ENCODE measurements at places on chromosomes 5 and 9. TPM values are rescaled to one million over a fixed set of nuclear protein-coding genes. Genes with fewer than 3 reads are reported as not detected.
A peak's percentile ranks its signal among the peaks of the same experiment; 100 is the strongest.

- DNase-seq, result peak; percentile 50
- no peaks in the 10 kb centered on the region for H3K36me3 ChIP-seq
- no peak overlapping the region for H3K4me3 ChIP-seq
- H3K4me1 ChIP-seq, result peaks cover 15% of the 10 kb centered on the region
These were observed 329.2 kb downstream of the EBF1 start for GRCh38 chr5:158770506-158770905.

SURF4 gene
- total RNA-seq, result 198 TPM

GRCh38 chr5:136309932-136310598 lies 55.3 kb downstream of the TRPC7 start:
- no peak for DNase-seq
- H3K36me3 ChIP-seq, result no peaks in the 10 kb centered on the region
- no peaks in the 10 kb centered on the region for H3K4me1 ChIP-seq

DNA sequence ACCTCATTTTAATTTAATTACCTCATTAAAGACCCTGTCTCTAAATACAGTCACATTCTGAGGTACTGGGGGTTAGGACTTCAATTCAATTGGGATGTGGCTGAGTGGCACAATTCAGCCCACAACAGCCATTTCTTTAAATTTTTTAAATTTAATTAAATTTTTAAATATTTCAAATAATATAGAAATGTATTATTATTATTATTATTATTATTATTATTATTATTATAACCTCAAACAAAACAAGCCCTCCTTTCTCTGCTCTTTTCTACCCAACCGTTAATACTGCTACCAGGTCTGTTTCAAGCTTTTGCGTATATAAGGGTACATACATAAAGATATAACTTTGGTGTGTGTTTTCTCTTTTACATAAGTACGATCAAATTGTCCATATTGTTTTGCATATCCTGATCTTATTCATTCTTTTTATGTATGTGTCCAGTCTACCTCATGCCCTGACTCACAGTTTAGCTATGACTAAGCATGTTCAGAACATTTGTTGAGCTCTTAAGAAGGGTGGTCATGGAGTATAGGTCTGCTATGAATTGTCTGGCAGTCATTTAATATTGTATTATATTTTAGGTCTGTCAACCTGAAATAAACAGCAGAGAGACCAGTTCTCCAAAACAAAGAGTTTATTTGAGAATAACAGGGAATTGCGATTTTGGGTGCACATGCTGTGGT lies 16.1 kb upstream of the RAB14 start:
- H3K27ac ChIP-seq, result no peak overlapping the region
- no peaks in the 10 kb centered on the region for H3K27me3 ChIP-seq
- peaks cover 9% of the 10 kb centered on the region for H3K4me1 ChIP-seq
- no peak for DNase-seq
- no peaks in the 10 kb centered on the region for H3K36me3 ChIP-seq
- H3K4me3 ChIP-seq, result no peak overlapping the region

DNA sequence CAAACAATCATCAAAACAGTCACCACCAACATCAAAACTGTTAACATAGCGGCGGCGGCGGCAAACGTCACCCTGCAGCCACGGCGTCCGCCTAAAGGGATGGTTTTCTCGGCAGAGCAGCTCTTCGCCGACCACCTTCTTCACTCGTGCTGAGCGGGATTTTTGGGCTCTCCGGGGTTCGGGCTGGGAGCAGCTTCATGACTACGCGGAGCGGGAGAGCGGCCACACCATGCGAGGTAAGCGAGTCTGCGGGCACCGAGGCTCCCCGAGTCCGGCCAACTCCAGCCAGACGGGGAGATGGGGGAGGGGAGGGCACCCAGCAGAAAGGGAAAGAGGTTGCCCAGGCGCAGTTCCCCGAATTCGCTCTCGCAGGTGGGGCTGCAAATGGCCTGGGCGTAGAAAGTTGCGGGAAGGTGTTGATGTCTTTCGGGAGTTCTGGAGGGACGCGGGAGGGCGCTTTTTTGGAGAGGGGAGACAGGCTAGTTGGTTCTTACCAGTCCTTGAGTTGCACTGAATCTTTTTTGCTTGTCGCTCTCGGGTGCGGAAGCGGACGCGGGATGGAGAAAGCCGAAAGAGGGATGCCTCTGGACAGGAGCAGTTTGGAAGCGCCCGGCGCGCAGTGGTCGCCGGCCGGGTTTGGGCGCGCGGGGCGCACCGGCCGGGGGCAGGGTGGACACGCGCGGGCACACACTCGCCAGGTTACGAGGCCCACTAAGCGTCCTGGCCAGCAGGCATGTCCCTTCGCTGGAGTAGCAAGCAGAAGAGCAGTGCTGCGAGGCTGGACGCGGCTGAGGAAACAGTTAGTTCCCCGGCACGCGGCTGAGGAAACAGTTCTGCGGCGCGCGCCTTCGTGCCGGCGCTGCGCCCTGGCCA lies 849 bp downstream of the RORB start:
- no peaks in the 10 kb centered on the region for H3K36me3 ChIP-seq
- DNase-seq, result no peak
- no peak overlapping the region for H3K27ac ChIP-seq

SLC1A3 gene
- total RNA-seq, result 9.6 TPM

DNA sequence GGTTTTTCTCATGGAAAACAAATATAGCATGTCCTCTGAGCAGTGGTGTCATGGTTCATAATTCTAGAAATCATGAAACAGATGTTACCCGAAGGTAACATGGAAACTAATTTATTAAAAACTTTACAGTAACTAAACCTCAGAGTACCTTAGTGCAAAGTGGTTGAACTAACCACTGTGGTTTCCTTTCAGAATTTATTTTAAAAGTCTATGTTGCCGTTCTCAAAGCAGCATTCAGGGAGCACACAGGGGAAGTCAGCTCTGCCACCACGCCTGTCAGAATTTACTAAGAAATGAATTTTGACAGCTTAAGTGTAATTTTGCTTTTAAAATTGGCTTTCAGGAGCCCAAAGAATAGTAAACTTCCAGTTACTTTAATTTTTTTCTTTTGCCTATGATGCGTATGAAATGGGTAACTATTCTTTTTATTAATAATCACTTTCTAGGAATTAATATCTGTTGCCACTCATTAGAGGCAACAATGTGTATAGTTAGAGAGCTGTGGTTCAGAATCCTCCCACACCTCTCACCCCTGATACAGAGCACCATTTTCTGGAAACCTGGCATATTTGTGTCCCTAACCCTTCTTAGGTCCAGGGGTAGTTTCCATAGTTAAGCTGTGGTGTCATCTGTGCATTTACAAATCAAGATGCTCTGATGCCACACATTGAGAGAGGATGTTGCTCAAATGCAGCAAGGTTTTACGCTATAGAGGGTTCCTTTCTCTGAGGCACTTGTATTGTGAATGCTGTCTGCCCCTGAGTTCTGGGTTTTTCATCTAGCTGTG lies 202.6 kb downstream of the ZSWIM6 start:
- H3K27me3 ChIP-seq, result no peaks in the 10 kb centered on the region
- peaks cover 11% of the 10 kb centered on the region for H3K4me1 ChIP-seq
- DNase-seq, result no peak
- no peak overlapping the region for H3K27ac ChIP-seq
- H3K4me3 ChIP-seq, result no peak overlapping the region

TERT gene
- total RNA-seq, result not detected

GRCh38 chr9:105055917-105056316 lies 128.0 kb upstream of the ABCA1 start:
- no peak overlapping the region for H3K4me3 ChIP-seq
- DNase-seq, result no peak
- no peaks in the 10 kb centered on the region for H3K36me3 ChIP-seq
- H3K27me3 ChIP-seq, result no peaks in the 10 kb centered on the region
- H3K27ac ChIP-seq, result no peak overlapping the region

GRCh38 chr9:35732800-35733541 lies 505 bp downstream of the CREB3 start:
- DNase-seq, result peak; percentile 66
- no peak overlapping the region for H3K4me3 ChIP-seq
- H3K36me3 ChIP-seq, result peaks cover 44% of the 10 kb centered on the region
- H3K4me1 ChIP-seq, result peaks cover 13% of the 10 kb centered on the region
- no peaks in the 10 kb centered on the region for H3K27me3 ChIP-seq
- no peak overlapping the region for H3K27ac ChIP-seq

CNTNAP3B gene
- total RNA-seq, result 8.2 TPM

GRCh38 chr5:9653811-9654210 lies 23.7 kb upstream of the TAS2R1 start:
- H3K27ac ChIP-seq, result no peak overlapping the region
- H3K4me1 ChIP-seq, result no peaks in the 10 kb centered on the region
- peak; percentile 60 for DNase-seq
- no peak overlapping the region for H3K4me3 ChIP-seq

DNA sequence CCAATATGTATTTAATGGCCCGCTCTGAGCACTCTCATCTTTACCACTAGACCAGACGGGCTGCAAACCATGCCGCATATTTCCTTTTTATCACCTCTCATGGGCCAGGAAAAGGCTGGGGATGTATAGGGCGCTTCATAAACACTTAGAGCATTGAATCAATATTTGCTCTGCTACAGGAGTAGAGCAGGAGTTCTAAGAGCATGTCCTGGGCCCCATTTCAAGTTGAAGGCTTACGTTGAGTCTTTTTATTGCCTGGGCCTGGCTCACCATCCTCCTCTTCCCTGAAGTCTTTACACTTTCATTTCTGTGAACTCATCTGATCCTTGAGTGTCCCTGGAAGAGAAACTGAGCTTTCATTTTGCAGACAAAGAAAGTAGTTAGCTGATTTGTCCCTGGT lies 112.4 kb downstream of the FSTL4 start:
- no peak for DNase-seq
- H3K27ac ChIP-seq, result no peak overlapping the region
- H3K36me3 ChIP-seq, result no peaks in the 10 kb centered on the region
- no peak overlapping the region for H3K4me3 ChIP-seq
- H3K27me3 ChIP-seq, result peaks cover 78% of the 10 kb centered on the region

DNA sequence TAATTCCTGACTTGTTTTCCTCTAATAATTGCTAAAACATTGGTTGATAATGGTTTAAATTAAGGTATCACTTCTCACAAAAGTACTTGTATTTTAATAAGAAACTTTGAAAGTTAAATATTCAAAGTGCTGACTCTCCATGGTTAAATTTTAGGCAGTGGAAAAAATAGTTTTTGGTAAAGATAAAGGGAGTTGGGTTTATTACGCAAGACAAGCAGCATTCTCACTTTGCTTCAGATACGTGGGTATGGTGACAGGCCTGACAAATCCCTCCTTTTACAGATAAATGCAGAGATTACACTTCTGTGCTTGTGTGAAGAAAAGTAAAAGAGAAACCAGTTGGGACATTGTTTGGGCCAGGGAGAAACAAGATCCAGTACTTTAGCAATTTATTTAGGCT lies 14.5 kb upstream of the FAM170A start:
- H3K27me3 ChIP-seq, result no peaks in the 10 kb centered on the region
- no peak overlapping the region for H3K27ac ChIP-seq
- H3K36me3 ChIP-seq, result peaks cover 6% of the 10 kb centered on the region
- H3K4me1 ChIP-seq, result no peaks in the 10 kb centered on the region

DNA sequence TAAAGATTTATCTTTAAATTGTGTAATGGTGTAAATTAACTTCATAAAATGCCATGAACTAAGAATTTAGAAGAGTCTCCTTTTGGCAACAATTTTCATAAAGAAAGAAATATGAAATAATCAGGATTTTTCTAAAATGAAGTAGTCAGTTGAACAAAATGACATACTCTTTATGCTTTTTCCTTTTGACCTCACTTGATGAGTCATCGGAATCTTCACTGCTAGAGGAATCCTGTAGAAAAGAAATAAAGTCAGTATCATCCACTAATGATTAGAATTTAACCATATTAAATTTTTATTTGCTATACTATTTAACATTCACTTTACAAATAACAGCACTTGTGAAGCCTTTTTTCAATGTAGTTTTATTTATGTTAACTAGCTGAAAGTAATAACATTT lies 26.1 kb downstream of the CHD1 start:
- no peak for DNase-seq
- H3K36me3 ChIP-seq, result peaks cover 75% of the 10 kb centered on the region
- peaks cover 7% of the 10 kb centered on the region for H3K4me1 ChIP-seq
- H3K27ac ChIP-seq, result no peak overlapping the region

DNA sequence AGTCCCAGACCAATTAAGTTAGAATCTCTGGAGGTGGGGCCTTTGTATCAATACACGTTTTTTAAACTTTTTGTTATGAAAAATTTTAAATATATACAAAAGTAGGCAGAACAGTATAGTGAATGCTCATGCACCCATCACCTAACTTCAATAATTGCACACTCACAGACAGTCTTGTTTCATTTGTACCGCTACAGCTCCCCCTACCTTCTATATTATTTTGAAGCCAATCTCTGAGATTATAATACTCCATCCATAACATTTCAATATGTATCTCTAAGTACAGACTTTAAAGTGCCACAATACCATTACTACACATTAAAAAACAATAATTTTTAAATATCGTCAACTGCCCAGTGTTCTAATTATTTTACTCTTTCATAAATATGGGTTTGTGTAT lies 32.9 kb downstream of the ISL1 start:
- H3K4me1 ChIP-seq, result no peaks in the 10 kb centered on the region
- no peaks in the 10 kb centered on the region for H3K36me3 ChIP-seq
- H3K4me3 ChIP-seq, result no peak overlapping the region
- peaks cover 25% of the 10 kb centered on the region for H3K27me3 ChIP-seq
- no peak overlapping the region for H3K27ac ChIP-seq

- DNase-seq, result peak; percentile 88
- H3K36me3 ChIP-seq, result no peaks in the 10 kb centered on the region
- no peak overlapping the region for H3K4me3 ChIP-seq
- H3K4me1 ChIP-seq, result peaks cover 16% of the 10 kb centered on the region
These were observed 13.4 kb upstream of the DELE1 start for GRCh38 chr5:141910271-141910673.

TRIM32 gene
- 17.8 TPM for total RNA-seq

DNA sequence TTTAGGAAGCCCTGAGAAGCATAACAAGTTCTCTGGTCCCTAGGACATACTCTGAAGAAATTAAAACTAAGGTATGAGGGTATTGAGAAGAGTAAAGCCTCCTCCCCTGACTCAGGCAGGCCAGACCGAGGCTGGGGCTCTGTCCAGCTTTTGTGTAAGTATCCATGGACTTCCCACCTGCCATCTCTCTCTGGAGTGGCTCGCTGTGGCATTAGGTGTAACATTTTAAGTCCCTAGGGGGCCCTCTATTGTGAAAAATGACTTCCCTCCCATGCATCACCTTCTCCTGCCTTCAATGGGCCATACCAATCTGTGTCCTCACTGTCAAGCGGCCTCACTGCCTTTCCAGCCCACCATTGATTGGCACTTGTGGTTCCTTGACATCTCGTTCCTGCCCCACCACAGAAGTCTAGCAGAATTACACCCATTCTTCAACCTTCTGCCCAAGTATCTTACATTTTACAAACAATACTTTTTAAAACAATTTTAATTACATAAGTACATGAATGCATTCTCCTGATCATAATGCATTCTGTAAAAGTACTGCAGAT lies 205.5 kb downstream of the SLIT3 start:
- peak overlapping the region; percentile 70 for H3K27ac ChIP-seq
- DNase-seq, result peak; percentile 17
- peak overlapping the region; percentile 0 for H3K4me3 ChIP-seq
- peaks cover 6% of the 10 kb centered on the region for H3K4me1 ChIP-seq
- H3K27me3 ChIP-seq, result no peaks in the 10 kb centered on the region

- H3K4me3 ChIP-seq, result no peak overlapping the region
- H3K27me3 ChIP-seq, result no peaks in the 10 kb centered on the region
- H3K4me1 ChIP-seq, result peaks cover 26% of the 10 kb centered on the region
These were observed 406.0 kb upstream of the GRIA1 start for GRCh38 chr5:153084511-153084910.
